Glutamatergic neuron (in vitro differentiated cells): ENCODE measurements at places on chromosomes 4 and X. TPM values are rescaled to one million over a fixed set of nuclear protein-coding genes. Genes with fewer than 3 reads are reported as not detected.

DNA sequence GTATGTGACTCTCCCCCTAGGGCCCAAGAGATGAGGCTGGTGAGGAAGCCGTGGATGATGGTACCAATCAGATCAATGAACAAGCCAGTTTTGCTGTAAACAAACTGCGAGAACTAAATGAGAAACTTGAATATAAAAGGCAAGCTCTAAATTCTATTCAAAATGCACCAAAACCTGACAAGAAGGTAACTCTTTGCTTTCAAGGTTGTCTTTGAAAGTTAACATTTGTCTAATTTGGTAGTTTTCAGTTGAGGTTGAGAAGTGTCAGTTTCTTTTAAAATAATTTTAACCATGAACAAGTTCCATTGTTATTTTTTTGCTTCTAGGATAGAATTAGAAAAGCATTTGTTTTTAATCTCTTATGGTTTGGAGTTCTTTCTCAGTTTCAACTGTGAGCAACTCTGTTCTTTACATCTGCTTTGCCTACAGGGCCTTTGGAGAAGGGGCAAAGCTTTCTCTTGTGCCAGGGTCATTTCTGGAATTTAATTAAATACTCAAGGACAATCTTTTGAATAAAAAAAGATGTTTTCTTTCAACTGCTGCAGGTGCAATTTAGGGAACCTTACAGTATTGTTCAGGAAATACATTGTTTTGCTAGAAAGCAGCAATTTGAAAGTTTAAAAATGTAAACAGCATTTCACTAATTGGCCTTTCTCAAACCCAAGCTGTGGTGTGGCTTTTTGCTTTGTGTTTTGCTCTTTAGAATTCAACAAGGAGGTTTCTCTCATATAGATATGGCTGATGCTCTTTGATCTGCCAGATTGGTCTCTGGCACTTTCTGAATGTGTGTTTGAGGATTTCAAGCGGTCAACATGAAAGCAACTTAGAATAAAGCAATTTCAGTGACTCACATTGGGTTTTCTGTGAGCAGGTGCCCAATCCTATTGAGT lies 62.9 kb downstream of the LRP2BP start:
- no peaks in the 10 kb centered on the region for H3K27me3 ChIP-seq
- no peaks in the 10 kb centered on the region for H3K4me1 ChIP-seq
- no peak overlapping the region for H3K4me3 ChIP-seq
- H3K27ac ChIP-seq = no peak overlapping the region
- no peak for DNase-seq

DNA sequence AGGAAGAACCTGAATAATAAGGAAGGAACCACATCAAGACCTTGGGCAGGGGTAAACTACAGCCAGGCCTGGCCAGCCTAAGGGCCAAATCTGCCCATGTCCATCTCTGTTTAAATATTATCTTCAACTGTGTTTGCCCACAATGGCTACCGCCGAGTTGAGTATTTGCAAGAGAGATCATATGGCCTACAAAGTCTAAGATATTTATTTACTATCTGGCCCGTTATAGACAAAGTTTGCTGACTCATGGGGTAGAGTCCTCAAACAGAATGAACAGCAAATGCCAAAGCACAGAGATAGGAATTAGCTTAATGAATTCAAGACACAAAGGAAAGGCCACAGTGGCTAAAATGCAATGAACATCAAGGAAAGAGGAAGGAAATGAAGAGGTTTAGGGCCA lies 44.8 kb downstream of the RPS6KA3 start:
- no peak for DNase-seq
- no peak overlapping the region for H3K4me3 ChIP-seq
- no peaks in the 10 kb centered on the region for H3K4me1 ChIP-seq
- no peaks in the 10 kb centered on the region for H3K27me3 ChIP-seq

Gene CD99L2
- 49.9 TPM for total RNA-seq

DNA sequence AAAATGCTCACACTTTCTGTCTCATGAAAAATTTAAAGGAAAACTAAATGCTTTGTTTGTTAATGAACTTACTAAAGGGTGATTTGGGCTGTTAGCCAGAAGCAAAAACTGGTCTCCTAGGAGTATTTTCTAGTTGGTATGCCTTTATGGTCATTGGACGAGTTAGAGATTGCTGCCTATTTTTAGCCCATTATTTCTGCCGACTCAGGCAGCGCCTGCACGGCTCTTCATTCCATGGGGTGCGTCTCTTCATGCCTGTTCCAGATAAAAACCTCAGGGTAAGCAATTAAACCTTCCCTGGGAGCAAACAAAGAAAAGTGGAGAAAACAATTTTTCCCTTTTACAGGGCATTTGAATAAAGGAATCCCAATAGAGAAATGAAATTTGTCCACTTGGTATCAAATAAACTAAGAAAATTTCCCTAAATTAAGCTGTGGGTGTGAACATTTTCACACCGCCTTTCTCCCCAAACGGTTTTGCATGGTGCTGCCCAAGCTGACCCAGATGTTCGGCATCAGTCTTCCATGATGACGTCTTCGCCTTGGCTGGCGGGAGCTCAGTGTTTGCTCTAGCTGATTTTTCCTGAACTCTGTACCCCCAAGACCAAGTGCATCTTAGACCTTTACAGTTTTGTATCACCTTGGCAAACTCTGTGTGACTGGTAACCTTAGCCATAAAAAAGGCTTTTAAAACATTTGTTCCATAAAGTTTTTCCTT lies 61.7 kb upstream of the ADGRG2 start:
- no peak overlapping the region for H3K4me3 ChIP-seq
- DNase-seq = no peak
- peaks cover 1% of the 10 kb centered on the region for H3K4me1 ChIP-seq
- no peaks in the 10 kb centered on the region for H3K36me3 ChIP-seq

DNA sequence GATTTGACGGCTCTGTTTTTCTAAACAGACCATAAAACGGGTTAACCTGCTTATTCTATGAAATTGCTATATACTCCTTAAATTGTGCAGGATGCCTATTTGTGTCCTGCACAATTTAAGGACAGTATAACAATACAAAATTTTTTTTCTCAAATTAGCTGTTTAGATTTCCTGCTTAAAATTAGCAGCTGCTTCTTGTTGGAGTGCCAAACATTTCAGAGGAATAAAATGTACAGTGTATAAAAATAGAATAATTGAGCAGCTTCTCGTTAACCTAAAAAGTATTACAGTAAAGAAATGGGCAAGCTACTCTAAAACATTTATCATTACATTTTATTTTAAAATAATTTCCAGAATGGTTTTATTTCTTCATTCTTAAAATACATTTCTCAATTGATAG lies 100.5 kb downstream of the PPA2 start:
- no peak overlapping the region for H3K4me3 ChIP-seq
- H3K36me3 ChIP-seq = peaks cover 3% of the 10 kb centered on the region
- DNase-seq = no peak
- no peaks in the 10 kb centered on the region for H3K27me3 ChIP-seq

DNA sequence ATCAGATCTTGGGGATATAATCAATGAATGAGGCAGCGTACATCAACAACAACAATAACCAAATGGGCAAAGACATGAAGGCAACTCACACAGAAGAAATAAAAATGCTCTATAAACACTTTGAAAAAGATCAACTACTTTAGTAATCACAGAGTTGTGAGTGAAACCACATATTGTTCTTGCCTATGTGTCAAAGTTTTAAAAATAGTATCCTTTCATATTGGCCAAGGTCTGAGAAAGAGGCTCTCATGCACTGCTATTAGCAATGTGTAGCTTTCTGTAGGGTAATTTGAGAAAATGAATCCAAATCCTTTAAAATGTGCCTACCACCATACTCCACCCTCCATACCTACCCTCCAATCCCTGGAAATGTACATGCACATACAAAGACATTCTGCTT lies 25.0 kb downstream of the COQ2 start:
- no peak for DNase-seq
- H3K4me3 ChIP-seq = no peak overlapping the region
- H3K27me3 ChIP-seq = no peaks in the 10 kb centered on the region
- no peak overlapping the region for H3K27ac ChIP-seq
- H3K36me3 ChIP-seq = no peaks in the 10 kb centered on the region

- no peak overlapping the region for H3K27ac ChIP-seq
- no peak overlapping the region for H3K4me3 ChIP-seq
- no peaks in the 10 kb centered on the region for H3K27me3 ChIP-seq
- H3K36me3 ChIP-seq = no peaks in the 10 kb centered on the region
- no peak for DNase-seq
- peaks cover 2% of the 10 kb centered on the region for H3K4me1 ChIP-seq
Measured at GRCh38 chrX:45852884-45853283, 652.2 kb upstream of the DIPK2B start.

GRCh38 chrX:7904562-7904961 lies 22.7 kb downstream of the PNPLA4 start:
- no peak for DNase-seq
- no peaks in the 10 kb centered on the region for H3K4me1 ChIP-seq
- H3K27me3 ChIP-seq = no peaks in the 10 kb centered on the region
- no peak overlapping the region for H3K27ac ChIP-seq
- no peak overlapping the region for H3K4me3 ChIP-seq
- no peaks in the 10 kb centered on the region for H3K36me3 ChIP-seq

Gene FGF5
- total RNA-seq = not detected

Gene FGF2
- 2.9 TPM for total RNA-seq

GRCh38 chrX:76428243-76429130 lies 977 bp downstream of the MAGEE1 start:
- no peak overlapping the region for H3K27ac ChIP-seq
- H3K36me3 ChIP-seq = no peaks in the 10 kb centered on the region
- no peaks in the 10 kb centered on the region for H3K4me1 ChIP-seq

Gene SCOC
- total RNA-seq = 55.8 TPM

Gene ELF4
- total RNA-seq = 0.10 TPM
